Retinal pigment epithelial cell (primary cell): ENCODE measurements at places on chromosomes 4 and X.

- no peak for DNase-seq
Observed at GRCh38 chr4:52574036-52574435, 85.1 kb downstream of the USP46 start.

GRCh38 chr4:125016892-125017299, 297.9 kb upstream of the FAT4 start:
- DNase-seq: no peak

GRCh38 chr4:160284516-160284915, 1181.6 kb downstream of the RAPGEF2 start:
- DNase-seq: no peak

- no peak for DNase-seq
Observed at GRCh38 chr4:138410266-138410665, 168.1 kb upstream of the SLC7A11 start.

DNA sequence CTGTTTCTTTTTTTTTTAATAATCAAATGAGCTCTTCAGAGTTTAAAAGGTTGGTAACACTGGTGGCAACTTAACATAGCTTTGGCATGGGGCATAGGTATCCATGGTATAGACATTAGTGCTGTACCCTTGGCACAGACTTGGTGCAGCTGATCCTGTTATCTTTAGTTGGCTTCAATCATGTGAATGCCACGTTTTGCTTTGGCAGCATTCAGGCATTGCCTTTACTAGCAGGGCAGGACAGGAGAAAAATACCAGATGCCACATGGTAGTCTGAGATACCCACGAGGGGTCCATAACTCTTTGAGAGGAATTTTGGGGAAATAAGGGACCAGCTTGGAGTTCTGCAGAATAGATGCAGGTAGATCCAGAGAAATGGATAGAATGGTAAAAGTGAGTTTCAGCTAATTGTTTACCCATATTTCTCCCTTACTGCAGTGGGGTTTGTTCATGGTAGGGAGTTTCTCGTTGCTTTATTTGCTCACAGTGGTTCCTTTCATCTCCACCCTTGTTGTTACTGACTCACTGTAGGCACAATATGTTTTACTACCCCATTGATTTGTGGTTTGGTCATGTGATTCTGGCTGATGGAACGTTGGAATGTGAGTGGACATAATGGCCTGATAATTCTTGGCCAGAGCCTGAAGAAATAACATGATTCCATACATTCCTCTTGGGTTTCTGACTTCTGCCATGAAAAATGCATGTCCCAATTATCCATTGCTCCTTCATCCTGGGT, 342.7 kb downstream of the GLUD2 start:
- no peak for DNase-seq

DNA sequence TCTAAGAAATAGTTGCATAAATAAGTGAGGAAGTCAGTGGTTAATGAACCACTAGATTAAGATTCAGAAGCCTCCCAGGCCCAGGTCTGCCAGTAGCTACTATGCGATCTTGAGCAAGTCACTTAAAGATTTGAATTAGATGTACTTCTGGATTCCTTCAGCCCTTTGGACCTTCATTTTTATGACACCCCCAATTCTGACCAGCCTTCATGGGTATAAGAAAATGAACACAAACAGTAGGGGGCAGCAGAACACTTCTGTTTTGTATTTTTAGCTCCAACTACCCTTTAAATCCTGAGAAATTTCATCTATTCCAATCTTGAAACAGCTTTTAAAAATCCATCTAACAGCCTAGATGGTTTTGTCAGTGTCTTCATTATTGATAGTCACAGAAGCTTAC, 19.0 kb downstream of the TMEM47 start:
- DNase-seq: no peak

DNA sequence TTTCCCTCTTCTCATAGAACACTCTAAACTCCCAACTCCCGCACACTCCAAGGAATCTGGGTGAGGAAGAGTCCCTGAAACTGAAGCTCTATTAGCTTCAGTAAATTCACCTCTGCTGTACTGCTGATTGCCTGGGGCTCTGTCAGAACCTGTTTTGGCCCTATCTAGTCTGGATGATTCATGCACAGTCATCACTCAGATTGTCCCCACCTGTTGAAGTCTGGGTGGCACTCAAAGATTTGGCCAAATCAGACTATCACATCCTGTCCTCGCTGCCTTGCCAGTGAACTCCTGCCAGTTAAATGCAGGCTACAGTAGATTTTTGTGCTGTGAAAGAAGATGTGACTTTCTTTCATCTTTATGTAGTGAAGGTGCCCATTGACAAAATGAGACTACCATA, 63.5 kb upstream of the EMCN start:
- no peak for DNase-seq

GRCh38 chr4:146585761-146586333, 52.8 kb upstream of the POU4F2 start:
- no peak for DNase-seq

DNA sequence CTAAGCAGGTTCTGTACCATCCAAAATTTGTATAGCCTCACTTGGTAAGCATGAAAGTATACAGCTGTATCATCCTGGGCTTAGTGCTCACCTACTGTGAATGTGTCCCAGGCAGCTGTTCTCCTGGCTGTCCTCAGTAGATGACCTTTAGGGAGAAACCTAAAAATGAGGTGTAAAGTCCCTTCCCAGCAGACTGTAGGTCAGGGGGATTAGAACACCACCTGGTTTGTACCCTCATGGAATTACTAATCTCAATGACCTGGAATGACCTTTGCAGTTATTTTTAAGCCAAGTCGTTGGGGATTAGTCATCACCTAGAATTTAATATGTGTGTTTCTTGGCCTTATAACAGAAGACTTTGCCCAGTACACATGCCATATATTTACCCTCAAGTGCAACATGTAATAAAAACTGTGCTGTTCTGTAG, 39.1 kb upstream of the MBTPS2 start:
- peak; percentile 76 for DNase-seq

DNA sequence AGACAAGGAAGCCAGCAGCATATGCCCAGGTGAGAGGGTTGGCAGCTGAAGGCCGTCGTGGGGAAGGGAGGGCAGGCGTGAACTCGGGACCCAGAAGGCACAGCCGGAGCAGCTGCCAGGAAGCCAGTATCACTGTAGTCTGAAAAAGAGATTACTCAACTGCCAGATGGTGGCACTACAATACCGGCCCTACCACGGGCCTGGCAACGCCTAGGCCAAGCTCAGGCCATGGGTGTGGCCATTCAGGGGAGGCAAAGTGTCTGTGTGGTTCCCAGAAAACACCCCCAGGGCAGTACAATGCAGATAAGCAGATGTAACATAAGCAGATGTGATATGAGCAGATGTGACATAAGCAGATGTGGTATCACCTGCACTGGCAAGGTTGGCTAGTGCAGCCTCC, 236.0 kb downstream of the AFAP1 start:
- DNase-seq: no peak

DNA sequence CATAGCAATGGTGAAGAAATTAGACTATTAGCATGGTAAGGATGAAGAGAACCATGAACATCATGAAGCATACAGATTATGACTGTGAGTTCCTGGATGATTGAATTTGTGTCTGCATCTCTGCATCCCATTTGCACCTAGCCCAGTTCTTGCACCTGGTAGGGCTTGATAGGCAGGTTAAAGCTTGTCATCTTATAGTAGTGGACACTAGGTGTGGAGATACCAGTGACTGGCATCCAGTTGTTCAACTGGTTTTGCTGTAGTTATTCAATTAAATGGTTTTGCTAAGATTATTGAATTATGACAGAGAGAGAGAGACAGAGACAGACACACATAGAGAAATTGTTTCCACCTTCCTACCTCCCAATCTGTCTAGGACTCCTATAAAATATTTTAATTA, 5.0 kb downstream of the ADH7 start:
- no peak for DNase-seq

DNA sequence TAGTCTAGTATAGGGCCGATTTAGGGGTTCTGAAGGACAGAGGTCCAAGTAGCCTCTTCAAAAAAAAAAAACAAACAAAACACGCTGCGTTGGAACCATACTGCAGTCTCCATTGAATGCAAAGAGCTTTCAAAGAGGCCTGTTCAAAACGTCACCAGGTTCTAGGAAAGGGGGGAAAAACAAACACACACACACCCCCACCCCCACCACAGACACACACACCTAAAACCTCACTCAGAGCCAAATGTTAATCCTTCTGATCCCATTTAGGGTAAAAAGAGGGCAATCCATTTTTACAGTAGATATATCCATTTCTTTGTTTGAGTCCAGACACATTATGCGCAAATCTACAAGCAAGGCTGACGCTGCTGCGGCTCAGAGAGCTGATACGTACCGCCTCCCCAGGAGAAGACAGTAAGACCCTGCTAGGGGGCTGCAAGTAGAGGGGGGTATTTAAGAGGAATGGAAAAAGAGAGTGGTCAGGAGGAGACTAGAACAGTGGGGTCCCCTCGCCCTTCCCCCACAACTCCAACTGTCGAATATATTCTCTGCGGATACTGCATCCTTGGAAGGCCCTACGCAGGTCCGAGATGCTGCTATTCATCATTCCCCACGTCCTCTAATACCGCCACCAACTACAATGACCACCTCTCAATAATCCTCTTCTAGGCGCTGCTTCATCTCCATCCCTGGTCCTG, 1.3 kb downstream of the NKRF start:
- no peak for DNase-seq

DNA sequence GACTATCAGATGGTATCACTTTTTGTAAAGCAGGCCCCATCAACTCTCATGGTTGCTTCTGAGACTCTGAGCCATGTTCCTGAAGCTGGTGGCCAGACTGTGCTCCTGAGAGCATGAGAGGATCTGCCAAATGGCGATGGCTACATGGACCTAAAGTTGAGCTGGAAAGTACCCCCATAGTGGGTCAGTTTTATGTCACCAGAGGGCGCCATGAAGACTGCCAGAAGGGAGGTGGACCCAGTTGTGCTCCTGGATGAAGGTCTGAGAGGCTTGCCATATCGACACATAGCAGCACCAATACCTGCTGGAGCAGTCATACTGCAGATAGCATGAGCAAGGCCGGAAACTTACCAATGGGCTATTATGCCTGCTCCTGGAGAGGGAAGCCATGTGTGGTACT, 105.7 kb downstream of the SLITRK2 start:
- no peak for DNase-seq

DNA sequence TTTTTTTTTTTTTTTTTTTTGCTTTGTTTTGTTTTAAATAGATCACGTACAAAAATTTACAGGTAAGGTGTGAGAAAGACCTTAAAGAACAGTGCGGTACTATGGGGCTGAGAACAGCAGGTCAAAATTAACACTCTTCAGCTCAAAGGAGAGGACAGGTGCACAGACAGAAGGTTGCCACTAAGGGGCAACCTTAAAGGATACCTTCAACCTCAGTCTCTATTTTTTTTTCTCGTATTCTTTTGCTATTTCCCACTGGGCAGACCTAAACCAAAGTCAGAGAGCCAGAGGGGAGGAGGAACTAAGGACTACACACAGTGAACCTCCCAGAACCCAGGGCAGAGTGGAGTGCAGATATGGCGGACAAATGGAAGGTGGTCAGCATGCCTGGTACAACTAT, 1984.3 kb upstream of the IGFBP7 start:
- no peak for DNase-seq

GRCh38 chr4:45580334-45580733, 543.5 kb downstream of the GABRG1 start:
- peak; percentile 56 for DNase-seq

- DNase-seq: peak; percentile 71
Observed at GRCh38 chrX:9611436-9612145, 146.7 kb downstream of the TBL1X start.

- DNase-seq: no peak
Observed at GRCh38 chr4:118281611-118282442, 71.0 kb downstream of the PRSS12 start.

DNA sequence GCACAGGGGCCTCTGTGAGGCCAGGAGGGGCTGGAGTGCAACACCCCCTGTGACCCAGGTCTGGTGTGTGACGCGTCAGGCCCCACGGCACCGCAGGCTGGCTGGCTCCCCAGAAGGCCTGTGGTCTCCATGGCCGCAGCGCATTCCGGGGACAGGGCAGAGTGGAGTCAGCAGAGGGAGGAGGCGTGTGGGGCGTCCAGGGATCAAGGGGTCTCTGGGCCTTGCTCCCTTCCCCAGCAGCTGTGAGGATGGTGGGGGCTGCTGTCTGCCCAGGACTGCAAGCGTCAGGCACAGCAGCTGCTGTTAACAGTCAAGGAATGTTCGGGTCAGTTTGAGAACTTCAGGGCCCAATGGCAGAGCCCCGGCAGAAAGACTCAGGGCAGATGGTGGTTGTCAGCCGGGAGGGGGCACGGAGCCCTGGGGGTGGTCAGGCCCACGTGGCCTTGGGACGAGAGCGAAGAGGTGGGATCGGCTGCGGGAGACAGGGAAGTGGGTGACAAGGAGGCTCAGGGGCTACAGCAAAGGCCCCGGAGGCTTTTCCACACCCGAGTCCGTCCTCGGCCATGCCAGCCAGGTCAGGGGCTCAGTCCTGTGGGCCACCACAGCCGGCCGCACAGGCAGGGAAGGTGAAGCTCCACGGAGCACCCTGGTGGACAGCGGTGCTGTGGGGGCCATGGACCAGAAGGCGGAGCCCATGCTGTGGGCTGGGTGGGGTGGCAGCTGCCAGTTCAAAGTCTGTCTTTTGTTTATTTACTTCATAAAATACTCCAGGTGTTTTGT, 18.3 kb downstream of the PCGF3 start:
- DNase-seq: peak; percentile 5

DNA sequence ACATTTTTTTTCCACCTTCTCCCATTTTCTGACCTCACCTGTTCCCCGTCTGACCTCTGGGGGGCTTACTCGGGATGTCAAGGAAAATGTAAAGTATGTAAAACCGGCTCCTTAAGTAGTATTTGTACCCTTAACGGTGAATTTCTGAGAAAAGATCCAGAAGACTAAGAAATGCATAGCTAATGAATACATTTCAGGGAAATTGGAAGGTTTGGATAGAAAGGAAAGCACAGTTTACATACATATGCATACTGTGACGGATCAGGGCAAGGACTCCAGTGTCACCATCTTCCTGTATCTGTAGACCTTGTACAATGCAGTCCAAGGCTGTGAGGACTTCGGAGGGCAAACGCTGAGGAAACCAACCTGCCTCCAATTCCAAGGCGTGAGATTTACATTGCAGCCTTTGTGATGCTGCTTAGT, 2185.9 kb upstream of the TENM3 start:
- DNase-seq: no peak

GRCh38 chrX:69028761-69029120, 136.5 kb downstream of the PJA1 start:
- DNase-seq: no peak

DNA sequence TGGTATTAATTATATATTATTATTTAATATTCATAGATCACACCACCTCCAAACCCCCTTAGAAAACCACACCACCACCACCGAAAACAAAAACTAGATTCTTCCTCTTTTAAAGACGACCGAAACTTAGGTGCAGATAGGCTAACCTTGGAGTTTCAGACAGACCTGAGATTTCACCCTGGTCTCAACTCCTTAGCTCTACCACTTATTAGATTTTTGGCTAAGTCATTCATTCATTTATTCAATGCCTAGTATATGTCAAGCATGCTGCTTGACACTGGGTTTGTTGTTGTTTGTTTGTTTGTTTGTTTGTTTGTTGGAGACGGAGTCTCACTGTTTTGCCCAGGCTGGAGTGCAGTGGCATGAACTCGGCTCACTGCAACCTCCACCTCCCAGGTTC, 9.5 kb upstream of the BMP2K start:
- DNase-seq: no peak

GRCh38 chr4:79650794-79651431, 242.9 kb upstream of the GK2 start:
- no peak for DNase-seq
